Left hindlimb (tissue), 1 donor: ENCODE measurements at places on chromosomes 5 and 9.

DNA sequence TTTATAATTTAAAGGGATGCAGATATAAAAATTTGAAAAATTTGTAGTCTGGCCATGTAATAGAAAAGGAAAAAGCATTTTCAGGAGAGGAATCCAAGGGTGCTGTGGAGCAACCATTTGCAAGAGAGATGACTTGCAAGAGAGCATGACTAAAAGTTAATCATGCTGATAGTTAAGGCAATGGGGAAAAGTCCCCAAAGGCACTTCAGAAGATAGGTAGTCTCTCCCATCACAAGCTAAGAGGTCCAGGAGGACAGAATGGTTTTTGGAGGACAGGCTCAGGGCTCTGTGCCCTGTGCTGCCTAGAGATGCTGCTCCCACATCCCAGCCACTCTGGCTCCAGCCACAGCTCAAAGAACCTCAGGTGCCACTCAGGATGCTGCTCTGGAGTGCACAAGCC lies 38.8 kb downstream of the DNAJB5 start:
- no peak for DNase-seq

- DNase-seq: no peak
Observed at GRCh38 chr5:29351170-29351569, 1842.3 kb upstream of the CDH6 start.

DNA sequence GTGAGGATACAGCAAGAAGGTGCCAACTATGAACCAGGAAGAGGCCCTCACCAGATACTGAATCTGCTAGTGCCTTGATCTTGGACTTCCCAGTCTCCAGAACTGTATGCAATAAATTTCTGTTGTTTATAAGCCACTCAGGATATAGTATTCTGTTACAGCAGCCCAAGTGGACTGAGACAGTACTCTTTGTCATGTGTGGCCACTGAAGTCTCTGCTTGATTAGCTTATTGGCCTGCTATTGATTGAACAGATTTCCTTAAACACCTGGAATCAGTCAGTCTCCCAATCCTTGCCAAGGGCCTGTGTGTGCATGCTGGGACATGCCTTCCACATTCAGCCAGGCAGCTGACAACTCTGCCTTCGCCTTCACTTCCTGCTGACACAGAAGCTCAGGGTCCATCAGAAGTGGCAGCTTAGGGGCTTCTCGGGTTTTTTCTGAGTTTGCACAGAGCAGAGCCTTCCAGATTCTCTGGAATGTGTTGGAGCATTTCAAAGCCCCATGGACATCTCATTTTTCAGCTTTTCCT lies 13.7 kb upstream of the ROR2 start:
- no peak for DNase-seq

- DNase-seq: no peak
Observed at GRCh38 chr5:154101184-154101583, 62.4 kb downstream of the MFAP3 start.

DNA sequence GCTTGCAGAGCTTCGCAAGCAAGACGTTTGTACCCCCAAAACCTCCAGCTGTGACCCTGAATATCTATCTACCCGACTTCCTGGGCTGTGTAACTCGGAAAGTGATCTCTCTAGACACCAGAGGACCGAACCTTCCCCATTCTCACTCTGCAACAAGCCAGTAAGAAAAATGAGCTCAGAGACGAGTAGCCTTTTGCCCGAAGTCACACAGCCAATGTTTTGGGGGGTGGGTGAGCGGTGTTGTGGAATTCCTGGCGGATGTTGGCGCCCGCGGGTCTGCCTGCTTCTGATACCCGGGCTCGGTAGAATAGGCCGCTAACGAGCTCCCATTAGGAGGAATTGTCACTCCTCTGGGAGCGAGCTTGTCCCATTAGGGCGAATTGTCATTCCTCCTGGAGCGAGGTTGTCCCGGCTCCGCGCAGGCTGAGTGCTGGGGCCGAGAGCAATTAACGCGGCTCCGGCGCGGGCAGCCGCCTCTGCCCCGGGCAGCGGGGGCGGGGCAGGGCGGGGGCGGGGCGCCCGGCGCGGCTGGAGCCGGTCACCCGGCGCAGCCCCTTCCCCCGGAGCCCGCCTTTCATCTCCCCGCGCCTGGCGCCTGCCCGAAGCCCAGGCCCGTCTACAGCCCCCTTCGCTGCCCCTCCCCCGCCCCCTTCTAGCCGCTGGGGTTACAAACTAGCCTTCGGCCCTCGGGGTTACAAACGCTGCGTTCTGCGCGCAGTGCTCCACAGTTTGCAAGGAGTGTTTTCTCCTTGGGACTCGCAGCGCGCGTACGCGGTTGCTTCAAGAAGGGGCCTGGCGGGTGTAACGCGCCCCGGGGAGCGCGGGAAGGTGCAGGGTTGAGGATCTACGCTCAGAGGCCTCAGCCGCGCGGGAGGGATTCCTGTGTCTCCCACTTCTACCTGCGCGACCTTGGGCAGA lies 3.5 kb upstream of the MSX2 start:
- no peak for DNase-seq

DNA sequence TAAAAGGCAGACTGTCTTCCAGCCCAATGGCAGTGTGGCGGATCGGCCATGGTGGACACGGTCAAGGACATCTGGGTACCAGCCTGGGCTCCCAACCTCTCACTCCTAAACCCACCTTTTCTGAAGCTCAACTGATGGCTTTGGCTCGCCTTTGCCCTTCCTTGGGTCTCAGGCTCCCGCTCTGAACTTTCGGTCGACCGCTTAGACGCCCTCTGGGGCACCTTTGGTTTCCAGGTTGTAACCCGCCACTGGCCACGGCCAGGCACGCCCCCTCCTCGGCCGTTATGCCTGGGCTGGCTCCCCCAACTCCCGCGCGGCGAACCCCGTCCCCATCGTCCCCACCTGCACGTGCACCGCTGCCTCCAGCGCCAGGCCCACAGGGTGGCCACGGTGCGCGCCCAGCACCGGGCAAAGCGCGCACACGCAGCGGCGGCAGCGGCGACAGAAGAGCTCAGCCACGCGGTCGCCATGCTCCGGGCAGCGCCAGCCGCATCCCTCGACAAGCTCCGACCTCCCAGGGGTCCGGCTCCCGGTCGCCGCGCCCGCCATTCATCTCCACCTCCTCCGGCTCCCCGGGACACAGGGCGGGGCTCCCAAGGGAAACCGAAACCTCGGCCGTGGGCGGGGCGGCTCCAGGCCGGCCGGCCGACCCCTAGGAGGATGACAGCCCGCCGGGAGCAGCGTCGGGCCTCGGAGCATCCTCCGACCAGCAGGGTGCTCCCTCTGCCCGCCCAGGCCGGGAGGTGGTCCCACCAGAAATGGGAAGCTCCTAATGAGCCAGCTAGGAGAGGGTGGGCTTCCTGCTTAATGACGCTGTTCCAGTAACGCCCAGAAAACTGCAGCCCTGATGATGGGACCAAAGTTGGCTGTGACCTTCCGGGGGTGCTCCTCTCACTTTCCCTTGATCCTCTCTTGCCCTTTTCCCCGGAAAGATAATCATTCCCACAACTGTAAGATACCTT lies at the start of gene TRIM14:
TSS of gene TRIM14 (minus strand) at position 583 of the 962 bp plus-strand sequence. CDS start at position 549, 34 bp downstream.
- peak; percentile 42 for DNase-seq

DNA sequence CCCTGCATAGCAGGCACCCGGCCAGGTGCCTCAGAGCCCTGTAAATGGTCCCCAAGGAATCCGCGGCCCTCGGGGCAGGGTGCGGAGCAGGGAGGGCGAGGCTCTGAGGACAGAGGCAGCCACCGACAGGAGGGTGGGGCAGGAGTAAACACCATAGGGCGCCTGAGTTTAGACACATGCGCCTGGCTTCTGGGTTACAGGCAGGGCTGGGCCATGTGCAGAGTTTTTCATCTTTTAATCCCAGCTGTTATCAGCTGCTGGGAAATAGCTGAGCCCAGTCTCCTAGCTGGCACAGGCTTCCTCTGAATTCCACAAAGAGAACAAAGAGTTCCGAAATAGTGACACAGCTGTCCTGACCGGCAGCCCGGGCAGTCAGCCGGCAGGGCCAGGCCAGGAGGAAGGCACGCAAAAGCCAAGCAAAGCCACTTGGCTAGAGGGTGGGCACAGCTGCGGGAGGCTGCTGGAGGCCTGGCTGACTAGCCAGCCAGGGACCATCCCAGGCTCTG lies 98.9 kb upstream of the PHYKPL start:
- peak; percentile 77 for DNase-seq

DNA sequence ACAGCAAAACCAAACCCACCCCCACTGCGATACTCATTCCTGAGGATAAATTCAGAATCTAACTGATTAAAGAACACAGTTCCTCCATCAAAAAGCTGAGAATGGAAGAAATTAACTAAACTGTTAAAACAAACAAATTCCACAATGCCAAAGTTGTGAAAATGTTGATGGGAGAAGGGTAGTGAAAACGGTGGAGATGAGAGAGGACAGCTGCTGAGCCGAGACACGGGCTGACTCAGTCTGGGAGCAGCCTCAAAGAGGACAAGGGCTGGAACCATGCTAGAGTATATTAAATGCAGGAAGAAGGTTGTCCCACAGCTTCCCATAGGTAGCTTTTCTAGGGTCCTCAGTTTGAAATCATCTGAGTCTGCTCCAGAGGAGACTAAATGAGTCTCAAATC lies 14.3 kb downstream of the ADAMTS12 start:
- DNase-seq: no peak

GRCh38 chr5:95027775-95028174 lies 257.1 kb downstream of the MCTP1 start:
- no peak for DNase-seq

GRCh38 chr5:14998491-14998890 lies 126.9 kb upstream of the ANKH start:
- DNase-seq: no peak

GRCh38 chr9:78502566-78502965 lies 205.6 kb downstream of the PSAT1 start:
- no peak for DNase-seq

DNA sequence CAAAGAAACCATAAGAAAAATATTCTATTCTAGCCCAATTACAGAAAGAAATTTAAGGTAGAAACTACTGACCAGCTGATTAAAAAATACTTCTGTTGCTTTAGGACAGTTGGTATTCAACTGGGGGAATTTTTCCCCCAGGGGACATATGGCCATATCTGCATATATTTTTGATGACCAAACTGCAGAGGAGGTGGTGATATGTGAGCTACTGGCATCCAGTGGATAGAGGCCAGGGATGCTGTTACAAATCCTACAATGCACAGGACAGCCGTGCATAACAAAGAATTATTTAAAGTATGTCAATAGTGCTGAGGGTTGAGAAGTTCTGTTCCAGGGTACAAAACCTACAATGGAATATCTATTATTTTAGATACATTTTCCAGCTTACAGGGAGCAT lies 24.0 kb downstream of the ZFR start:
- no peak for DNase-seq

DNA sequence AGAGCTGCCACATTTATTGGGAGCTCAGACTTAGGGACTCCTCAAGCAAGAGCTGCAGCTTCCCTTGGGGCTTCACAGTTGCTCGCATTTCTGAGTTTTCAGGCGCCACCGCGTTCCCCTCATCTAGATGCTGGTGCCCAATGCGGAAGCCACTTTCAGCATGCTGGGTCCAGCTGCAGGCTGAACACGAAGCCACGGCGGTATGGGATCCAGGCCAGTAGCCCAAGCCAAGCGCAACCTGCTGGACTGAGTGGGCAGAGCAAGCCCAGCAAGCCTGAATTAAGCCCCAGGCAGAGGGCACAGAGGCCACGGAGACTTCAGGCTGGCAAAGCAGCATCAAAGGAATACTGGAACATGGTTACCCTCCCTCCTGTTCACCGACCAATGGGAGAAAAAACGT lies 391.5 kb downstream of the HTR1A start:
- DNase-seq: no peak

- no peak for DNase-seq
Observed at GRCh38 chr5:4980201-4980600, 159.9 kb upstream of the ADAMTS16 start.

DNA sequence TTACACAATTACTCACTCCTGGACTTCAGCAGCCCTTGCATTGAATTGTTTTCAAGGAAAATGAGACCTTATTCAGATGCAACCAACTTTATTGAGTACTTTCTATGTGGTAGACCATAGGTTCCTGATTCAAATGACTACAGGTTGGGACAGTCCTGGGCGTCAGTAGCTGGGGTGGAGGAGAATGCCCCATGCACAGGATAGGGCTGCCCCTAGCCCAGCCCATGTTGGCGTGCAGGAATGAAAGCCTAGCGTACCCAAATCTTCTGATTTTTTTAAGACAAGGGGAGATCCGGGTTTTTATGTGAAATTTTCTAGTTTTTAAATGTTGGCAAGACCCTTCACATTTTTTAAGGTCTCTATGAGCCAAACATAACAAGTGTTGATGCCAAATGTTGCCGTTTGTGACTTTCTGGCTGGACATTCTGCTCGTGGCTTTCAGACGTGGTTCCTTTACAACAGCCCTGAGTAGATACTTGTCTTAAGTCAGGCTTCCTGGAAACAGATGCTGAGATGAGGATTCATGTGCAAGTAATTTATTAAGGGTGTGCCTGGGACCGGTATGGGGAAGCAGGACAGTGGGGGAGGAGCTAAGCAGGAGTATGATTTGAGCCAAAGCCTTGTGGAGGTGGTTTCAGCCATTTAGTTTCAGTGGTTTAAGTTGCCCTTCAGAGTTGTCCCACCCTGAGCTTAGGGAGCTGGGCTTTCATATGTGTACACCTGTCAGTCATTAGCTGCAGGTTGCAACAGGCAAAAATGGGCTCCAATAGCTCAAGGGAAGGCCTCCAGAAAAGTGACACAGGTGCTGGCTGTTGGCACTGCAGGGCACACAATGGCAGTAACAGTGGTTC lies 154.1 kb downstream of the NTRK2 start:
- peak; percentile 67 for DNase-seq

- DNase-seq: no peak
Observed at GRCh38 chr5:17343675-17344074, 126.2 kb downstream of the BASP1 start.

DNA sequence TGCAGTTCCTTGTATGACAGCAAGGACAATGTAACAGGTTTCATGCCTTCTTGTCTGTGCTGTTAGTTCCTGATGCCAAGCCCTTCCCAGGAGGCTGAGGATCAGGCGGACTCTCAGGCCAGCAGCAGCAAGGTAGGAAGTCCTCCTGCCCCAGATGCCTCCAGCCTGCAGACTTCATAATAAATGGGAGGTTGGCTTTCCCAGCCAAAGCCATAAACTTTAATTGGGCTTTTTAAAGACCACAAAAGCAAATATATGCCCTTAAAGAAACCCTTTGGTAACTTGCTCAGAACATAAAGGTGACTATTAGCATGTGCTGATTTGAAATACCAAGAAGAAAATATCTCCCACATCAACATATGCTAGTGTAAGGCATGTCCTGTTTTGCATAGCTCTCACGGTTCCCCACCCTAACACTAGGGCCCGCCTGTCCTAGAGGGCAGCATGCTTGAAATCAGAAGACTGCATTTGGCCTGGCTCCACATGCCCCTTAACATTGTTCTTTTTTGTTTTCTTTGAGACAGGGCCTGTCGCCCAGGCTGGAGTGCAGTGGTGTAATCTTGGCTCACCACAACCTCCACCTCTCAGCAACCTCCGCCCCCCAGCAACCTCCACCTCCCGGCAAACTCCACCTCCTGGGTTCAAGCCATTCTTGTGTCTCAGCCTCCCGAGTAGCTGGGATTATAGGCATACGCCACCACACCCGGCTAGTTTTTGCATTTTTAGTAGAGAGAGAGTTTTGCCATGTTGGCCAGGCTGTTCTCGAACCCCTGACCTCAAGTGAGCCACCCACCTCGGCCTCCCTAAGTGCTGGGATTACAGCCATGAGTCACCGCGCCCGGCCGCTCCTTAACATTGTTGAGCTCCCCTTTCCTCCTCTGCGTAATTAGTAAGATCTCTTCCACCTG lies 44.6 kb upstream of the FCN1 start:
- peak; percentile 20 for DNase-seq
